ENCODE measurements at places on chromosomes 13 and 19. TPM values are rescaled to one million over a fixed set of nuclear protein-coding genes. Genes with fewer than 3 reads are reported as not detected.
A peak's percentile ranks its signal among the peaks of the same experiment; 100 is the strongest.

Gene SIGLEC6
- total RNA-seq: 0.31 TPM

GRCh38 chr19:19540715-19541515, 2.9 kb downstream of the CILP2 start:
- peaks cover 54% of the 10 kb centered on the region for H3K27me3 ChIP-seq
- no peak overlapping the region for H3K4me3 ChIP-seq
- H3K36me3 ChIP-seq: no peaks in the 10 kb centered on the region
- peaks cover 30% of the 10 kb centered on the region for H3K4me1 ChIP-seq

GRCh38 chr19:21704320-21704719, 63.1 kb downstream of the ZNF100 start:
- no peaks in the 10 kb centered on the region for H3K4me1 ChIP-seq
- no peak for DNase-seq
- H3K36me3 ChIP-seq: no peaks in the 10 kb centered on the region
- no peaks in the 10 kb centered on the region for H3K27me3 ChIP-seq

DNA sequence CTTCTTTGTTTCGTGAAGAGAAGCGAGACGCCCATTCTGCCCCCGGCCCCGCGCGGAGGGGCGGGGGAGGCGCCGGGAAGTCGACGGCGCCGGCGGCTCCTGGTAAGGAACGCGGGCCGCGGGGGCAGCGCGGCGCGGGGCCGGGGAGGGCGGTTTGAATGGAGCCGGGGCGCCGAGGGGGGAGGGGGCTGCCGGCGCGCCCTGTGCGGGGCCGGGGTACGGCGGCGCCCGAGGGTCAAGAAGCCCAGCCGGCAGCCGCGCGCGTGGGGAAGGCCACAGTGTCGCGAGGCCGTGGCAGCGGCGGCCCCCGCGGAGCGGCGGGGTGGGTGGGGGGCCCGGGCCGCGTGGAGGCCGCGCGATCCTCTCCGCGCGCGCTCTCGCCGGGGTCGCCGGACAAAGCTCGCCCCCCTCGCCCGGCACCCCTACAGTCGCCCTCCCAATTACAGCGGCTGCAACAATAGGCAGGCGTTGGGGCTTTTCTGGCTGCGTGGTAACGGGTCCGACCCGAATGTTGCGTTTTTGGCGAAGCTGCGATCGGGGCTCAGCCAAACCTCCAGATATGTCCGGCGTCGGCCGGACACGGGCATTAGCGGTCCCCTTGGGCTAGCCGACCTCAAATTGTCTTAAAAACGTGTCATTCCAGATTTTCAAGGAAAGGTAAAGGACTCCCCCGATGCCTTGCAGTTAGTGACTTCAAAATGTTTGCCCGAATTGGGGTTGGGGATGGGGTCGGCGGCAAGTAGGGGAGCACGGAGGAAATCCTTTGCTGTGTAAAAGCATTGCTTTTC, 437 bp downstream of the SMARCA4 start:
- no peaks in the 10 kb centered on the region for H3K27me3 ChIP-seq
- peak overlapping the region; percentile 72 for H3K4me3 ChIP-seq
- DNase-seq: peak; percentile 33
- peaks cover 28% of the 10 kb centered on the region for H3K4me1 ChIP-seq
- H3K36me3 ChIP-seq: no peaks in the 10 kb centered on the region

DNA sequence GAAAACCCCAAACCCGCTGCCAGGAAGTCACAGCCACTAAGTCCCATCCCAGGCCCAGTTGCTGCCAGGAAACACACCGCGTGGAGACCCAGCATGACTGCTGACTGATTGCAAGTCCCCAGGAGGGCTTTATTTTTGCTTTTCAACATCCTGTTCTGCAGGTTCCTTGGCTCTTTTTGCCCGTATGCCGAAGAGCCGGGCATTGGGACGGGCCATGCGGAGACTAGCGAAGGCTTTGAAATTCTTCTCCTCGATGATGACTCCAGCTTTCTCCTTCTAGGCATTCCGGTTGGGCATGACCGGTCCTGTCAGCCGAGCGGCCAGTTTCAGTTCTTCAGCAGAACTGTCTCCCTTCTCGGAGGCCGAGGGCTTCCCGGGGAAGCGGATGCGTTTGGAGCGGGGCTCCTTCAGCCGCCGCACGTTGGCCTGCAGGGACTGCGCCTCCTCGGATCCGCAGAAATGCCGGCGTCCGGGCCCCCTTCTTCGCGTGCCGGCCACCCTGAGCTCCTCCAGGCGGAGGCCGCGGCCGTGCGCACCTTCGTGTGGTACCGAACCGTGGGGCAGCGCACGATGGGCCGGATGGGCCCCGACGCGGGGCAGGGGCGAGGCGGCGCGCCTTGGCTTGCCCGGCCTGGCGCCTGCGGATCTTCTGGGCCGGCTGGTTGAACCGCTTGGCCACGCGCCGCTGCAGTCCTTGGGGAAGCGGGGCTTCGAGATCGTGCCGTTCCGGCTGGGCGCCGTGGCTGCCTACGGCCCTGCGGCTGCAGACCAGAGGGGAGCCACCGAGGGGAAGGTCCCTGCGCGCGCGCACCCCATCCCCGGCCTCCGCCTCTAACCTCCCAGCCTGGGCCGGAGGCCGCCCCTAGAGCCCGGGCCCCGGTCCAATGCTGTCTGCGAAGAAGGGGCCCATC, 15.2 kb downstream of the ZSCAN5C start:
- H3K27ac ChIP-seq: no peak overlapping the region
- DNase-seq: peak; percentile 20
- peaks cover 17% of the 10 kb centered on the region for H3K27me3 ChIP-seq
- H3K4me3 ChIP-seq: peak overlapping the region; percentile 55
- peaks cover 6% of the 10 kb centered on the region for H3K36me3 ChIP-seq

GRCh38 chr19:31319465-31319864, 29.8 kb downstream of the TSHZ3 start:
- DNase-seq: no peak
- no peak overlapping the region for H3K27ac ChIP-seq
- no peaks in the 10 kb centered on the region for H3K27me3 ChIP-seq
- H3K4me1 ChIP-seq: peaks cover 19% of the 10 kb centered on the region

Gene GJB6
- total RNA-seq: 0.61 TPM

DNA sequence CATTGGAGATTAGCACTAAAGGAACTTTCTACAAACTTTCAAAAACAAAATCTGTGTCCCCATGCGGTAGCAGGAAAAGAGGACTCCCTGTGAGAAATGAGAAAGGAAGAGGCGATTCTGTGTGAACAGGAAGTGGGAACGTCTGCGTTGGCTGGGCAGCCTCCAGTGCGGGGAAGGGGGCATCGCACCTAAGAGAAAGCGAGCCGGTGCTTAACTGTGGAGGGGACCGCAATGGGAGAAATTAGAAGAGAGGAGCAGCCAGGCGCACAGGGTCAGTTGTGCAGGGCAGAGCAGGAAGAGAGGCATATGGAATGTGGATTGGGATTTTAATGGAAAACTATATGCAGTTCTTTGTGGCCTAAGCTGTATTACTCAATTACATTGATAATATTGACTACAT, 77.4 kb upstream of the DOCK9 start:
- no peaks in the 10 kb centered on the region for H3K36me3 ChIP-seq
- H3K27ac ChIP-seq: no peak overlapping the region
- DNase-seq: no peak
- peaks cover 74% of the 10 kb centered on the region for H3K4me1 ChIP-seq

DNA sequence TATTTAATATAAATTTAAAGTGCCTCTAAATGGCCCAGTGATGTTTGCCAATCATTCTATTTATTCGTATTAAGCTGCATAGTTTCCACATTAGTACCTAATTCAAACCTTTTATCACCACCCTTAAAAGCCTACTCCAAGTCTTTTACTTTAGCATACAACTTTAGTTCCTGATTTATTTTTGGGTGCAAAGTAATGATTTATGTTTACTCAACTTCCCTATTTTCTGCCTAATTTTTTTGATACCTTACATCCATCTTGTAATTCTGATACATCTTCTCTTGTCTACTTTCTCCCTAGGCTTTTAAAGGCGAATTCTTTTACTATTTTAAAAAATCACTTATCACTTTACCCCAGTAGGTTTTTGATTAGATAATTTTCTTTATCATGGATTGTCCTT, 2651.1 kb upstream of the PCDH20 start:
- no peak overlapping the region for H3K27ac ChIP-seq
- H3K27me3 ChIP-seq: no peaks in the 10 kb centered on the region
- no peaks in the 10 kb centered on the region for H3K36me3 ChIP-seq
- H3K4me1 ChIP-seq: no peaks in the 10 kb centered on the region
- no peak for DNase-seq
- H3K4me3 ChIP-seq: no peak overlapping the region

GRCh38 chr13:112057736-112058518, 9.0 kb upstream of the SOX1 start:
- H3K27me3 ChIP-seq: peaks cover 100% of the 10 kb centered on the region

GRCh38 chr19:27962264-27962663, 1250.7 kb downstream of the UQCRFS1 start:
- H3K36me3 ChIP-seq: no peaks in the 10 kb centered on the region
- no peak for DNase-seq
- H3K4me3 ChIP-seq: no peak overlapping the region
- no peaks in the 10 kb centered on the region for H3K4me1 ChIP-seq
- H3K27ac ChIP-seq: no peak overlapping the region

- peak overlapping the region; percentile 39 for H3K4me3 ChIP-seq
- no peak overlapping the region for H3K27ac ChIP-seq
- DNase-seq: no peak
- H3K36me3 ChIP-seq: no peaks in the 10 kb centered on the region
Observed at GRCh38 chr13:99982036-99982730, 599 bp downstream of the ZIC2 start.

GRCh38 chr19:34254698-34255432, 511 bp downstream of the GARRE1 start:
- H3K36me3 ChIP-seq: peaks cover 5% of the 10 kb centered on the region
- peak overlapping the region; percentile 97 for H3K27ac ChIP-seq
- DNase-seq: peak; percentile 36
- no peaks in the 10 kb centered on the region for H3K27me3 ChIP-seq

Gene CPAMD8
- total RNA-seq: 10.7 TPM

Gene CYP4F22
- total RNA-seq: not detected

Gene ITGBL1
- total RNA-seq: 2.2 TPM

Gene CTU1
- total RNA-seq: 3.5 TPM

Gene ANGPTL8
- total RNA-seq: not detected

Gene SIGLEC10
- total RNA-seq: 0.66 TPM

DNA sequence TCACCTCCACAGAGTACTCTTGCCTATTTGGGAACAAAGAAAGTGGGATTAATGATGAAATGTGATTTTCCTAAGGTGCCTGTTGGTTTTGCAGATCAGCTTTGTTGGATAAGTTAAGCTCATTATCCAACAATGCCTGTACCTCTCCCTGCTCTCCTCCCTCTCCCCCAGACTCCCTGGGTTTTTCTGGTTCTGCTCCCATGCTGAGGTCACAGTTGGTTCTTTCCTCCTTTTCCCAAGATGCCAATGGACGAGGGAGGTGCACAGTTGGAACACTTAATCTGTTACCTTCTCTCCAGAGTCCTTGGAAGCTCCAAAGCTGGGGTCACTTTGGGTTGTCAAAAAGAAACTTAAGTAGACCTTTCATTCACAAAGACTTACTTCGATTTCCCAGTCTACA, 1.6 kb downstream of the OXGR1 start:
- H3K36me3 ChIP-seq: no peaks in the 10 kb centered on the region
- peaks cover 10% of the 10 kb centered on the region for H3K4me1 ChIP-seq
- no peak overlapping the region for H3K4me3 ChIP-seq
- H3K27ac ChIP-seq: no peak overlapping the region
- H3K27me3 ChIP-seq: peaks cover 47% of the 10 kb centered on the region
- DNase-seq: no peak

DNA sequence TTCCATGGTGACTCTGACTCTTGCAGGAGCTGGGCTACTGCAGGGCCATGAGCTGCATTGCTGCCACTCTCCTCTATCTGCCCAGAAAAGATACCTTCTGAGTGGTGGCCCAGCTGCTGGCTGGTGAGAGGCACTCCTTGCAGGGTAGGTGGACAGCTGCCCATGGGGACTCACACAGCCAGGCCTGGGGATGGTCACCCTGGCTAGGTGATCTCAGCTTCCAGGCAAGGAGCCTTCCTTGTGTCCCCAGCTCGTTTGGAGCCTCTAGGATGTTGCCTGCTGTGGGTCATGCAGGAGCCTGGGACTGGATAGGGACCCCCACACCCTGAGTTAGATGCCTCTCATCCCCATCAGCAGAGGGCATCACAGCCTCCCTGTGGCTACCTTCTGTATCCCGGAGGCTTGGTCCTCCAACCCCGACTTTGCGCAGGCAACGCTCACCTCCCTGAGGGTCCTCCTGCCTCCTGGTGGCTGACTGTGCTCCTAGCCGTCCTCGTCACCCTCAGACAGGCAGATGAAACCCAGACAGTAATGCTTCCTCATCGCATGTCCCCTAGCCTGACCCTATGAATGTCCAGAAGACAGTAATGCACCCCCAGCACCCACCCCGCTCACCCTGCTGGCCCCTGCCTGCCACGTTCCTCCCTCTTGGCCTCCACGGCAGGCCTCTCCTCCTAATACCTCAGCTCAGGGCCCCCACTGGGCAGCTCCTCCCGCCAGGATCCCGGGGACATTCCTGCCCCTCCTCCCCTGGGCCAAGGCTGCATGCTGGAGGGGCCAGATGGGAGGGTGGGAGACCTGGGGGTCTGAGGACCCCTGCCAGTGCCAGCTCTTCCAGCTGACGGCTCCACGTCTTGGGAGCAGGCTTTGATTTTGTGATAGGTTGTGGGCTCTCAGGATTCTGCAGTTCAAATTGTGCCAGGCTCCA, 13.6 kb upstream of the ZNF14 start:
- DNase-seq: no peak
- no peak overlapping the region for H3K4me3 ChIP-seq
- no peaks in the 10 kb centered on the region for H3K36me3 ChIP-seq
- no peak overlapping the region for H3K27ac ChIP-seq
- no peaks in the 10 kb centered on the region for H3K4me1 ChIP-seq

- peak overlapping the region; percentile 85 for H3K27ac ChIP-seq
- peak overlapping the region; percentile 80 for H3K4me3 ChIP-seq
- H3K27me3 ChIP-seq: no peaks in the 10 kb centered on the region
- H3K4me1 ChIP-seq: peaks cover 13% of the 10 kb centered on the region
- no peaks in the 10 kb centered on the region for H3K36me3 ChIP-seq
Observed at GRCh38 chr19:1590641-1591397, 1.8 kb downstream of the MBD3 start.

DNA sequence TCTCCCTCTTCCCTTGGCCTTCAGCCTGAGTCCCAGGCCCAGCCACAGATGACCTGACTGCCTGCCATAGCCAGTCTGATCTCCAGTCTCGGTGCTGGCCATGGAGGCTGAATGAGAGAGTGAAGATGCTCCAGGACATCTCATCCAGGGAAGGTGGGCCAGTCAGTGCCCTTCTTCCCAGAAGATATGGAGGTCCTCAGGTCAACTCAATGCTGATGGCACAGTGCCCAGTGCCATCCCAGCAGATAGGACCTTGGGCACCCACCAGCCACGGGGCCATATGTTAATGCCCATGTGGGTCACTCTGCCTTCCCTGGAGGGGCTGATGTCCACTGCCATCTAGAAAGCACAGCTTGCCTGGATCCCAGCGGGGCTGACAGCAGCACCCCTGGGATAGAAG, 7.2 kb downstream of the VSTM2B start:
- H3K27me3 ChIP-seq: peaks cover 79% of the 10 kb centered on the region
- no peaks in the 10 kb centered on the region for H3K36me3 ChIP-seq
- peaks cover 2% of the 10 kb centered on the region for H3K4me1 ChIP-seq
- no peak overlapping the region for H3K4me3 ChIP-seq

Gene USP12
- 15.4 TPM for total RNA-seq

- peaks cover 55% of the 10 kb centered on the region for H3K36me3 ChIP-seq
- no peaks in the 10 kb centered on the region for H3K4me1 ChIP-seq
- H3K27me3 ChIP-seq: no peaks in the 10 kb centered on the region
- peak overlapping the region; percentile 46 for H3K27ac ChIP-seq
Observed at GRCh38 chr13:110640591-110641029, 25.3 kb downstream of the NAXD start.

Gene ETV2
- total RNA-seq: not detected
